ENCODE measurements at places on chromosomes 5 and 9.

GRCh38 chr5:95352691-95353090, 38.5 kb upstream of the FAM81B start:
- no peak for DNase-seq

DNA sequence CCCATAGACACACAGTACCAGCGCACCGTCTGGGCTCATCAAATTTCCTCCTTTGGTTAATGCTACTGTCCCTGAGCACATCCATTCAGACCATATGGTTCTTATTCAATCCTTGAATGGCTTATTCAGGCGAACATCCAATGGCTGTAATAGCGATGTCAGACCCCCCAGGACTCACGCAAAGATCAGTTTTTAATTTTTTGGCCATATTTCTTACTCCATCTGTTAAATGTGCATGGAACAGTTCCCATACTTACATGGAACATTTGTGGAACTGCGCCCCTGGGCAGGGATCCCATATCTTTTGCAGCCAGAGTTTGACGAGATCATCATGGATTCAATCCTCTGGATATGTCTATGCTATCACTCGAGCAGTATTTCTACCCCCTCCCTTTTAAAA, 213.2 kb downstream of the ADAMTS6 start:
- DNase-seq = no peak

DNA sequence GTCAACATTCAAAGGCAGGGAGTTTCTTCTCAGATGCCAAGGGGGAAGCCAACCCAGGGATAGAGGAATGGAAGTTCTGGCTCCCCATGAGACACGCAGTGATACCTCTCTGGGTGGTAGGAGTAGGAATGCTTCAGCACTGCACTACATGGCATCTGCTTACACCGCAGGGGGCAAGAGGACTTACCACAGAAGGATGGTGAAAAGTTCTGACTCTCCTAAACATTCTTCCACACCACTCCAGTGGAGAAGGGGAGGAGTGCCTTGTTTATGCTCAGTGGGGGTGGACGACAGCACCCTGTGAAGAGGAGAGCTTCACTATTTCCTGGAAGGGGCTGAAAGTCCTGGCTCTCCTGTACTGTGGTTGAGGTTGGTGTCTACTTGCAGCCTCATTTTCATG, 1011.3 kb upstream of the WWC1 start:
- DNase-seq = no peak

DNA sequence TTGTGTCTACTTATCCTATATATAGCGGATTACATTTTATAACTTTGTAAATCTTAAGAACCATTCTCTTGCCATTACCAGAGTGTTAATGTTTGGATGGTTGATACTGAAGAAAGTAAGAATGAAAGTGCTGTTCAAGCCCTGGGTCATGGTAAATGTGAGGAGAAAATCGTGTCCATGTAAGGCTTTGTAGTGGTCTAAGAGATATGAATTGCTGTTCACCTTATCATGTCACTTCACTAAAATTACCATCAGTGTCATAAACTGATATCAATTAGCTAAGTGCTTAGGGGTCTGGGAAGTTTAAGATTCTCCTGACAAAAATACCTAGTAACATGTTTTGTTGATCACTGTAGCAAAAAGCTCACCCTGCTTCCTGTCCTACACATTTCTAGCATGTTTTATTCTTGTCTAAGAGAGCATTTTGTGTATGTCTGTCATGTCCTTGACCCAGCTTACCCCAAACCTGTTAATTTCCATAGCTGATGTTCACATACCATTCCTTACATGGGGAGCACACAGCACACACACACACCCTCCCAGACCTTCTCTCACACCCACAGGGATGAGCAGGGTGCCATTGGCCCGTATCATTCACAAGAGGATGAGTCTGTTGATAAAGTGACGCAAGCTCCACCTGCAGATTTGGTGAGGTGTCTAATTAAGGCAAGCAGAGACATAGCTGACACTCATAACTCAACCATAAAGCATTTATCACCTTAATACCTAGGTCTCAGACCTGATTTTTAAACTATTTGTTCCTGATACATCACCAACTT, 125.1 kb upstream of the PAM start:
- DNase-seq = no peak

All from stimulated activated CD4-positive, alpha-beta T cell treated with anti-CD3 and anti-CD28 coated beads, Interleukin-4, amount 100 ng/mL, for 48 hours (primary cell).